ENCODE measurements at places on chromosomes 4 and X.

DNA sequence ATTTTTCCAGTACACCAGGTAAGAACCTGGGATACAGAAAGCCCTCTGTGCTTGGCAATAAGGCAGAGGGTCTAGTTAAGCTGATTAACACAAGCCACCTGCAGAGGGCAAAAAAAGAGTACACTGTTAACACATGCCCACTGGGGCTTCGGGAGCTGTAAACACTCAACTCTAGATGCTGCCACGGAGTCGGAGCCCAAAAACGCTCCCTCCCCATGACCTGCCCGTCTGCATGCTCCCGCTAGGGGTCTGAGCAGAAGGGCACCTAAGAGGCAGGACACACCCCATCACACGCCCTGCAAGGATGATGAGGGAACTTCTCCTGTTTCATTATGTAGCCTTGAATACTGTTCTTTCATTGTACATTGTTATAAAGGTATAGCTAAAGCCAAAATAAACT is 715.6 kb upstream of the AADAT start:
- H3K27me3 ChIP-seq = no peaks in the 10 kb centered on the region
- H3K36me3 ChIP-seq = no peaks in the 10 kb centered on the region

DNA sequence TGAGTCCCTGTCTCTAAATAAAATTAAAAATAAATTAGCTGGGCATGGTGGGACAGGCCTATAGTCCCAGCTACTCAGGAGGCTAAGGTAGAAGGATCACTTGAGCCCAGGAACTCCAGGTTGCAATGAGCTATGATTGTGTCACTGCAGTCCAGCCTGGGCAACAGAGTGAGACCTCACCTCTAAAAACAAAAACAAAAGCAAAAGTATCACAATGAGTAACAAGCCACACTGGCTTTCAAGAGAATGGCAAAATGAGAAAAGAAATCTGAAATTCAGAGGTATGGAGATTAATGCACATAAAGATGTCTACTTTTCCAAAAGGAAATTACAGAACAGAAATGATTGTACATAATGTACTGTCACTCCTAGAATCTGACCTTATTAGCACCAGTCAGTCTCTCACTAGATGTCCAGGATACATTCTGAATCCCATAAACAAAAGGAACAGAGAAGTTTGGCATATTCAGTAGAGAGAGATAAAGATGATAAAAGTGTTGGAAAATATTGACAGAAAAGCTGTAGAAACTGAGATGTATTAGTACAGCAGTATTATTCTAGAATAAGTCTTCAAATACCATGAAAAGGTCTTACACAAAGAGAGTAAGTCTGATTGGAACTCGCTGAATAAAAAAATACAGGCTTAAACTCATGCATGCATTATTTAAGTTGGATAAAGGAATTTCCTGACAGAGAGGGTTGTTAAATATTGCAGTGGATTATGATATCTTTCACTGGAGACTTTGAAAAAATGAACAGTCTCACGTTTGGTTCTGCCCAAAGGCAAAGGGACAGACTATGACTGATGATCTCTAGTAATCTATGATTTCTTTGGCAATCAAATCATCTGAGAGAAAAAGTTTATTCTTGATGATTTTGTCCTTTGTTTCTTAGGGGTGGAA is 102.5 kb downstream of the SH3RF1 start:
- DNase-seq = no peak
- H3K27me3 ChIP-seq = no peaks in the 10 kb centered on the region
- H3K4me1 ChIP-seq = no peaks in the 10 kb centered on the region

- H3K4me1 ChIP-seq = peaks cover 42% of the 10 kb centered on the region
- H3K27me3 ChIP-seq = no peaks in the 10 kb centered on the region
- peak overlapping the region; percentile 70 for H3K27ac ChIP-seq
- peak overlapping the region; percentile 87 for H3K4me3 ChIP-seq
- H3K36me3 ChIP-seq = no peaks in the 10 kb centered on the region
- DNase-seq = no peak
Measured at GRCh38 chr4:148441624-148441985, 609 bp downstream of the NR3C2 start.

DNA sequence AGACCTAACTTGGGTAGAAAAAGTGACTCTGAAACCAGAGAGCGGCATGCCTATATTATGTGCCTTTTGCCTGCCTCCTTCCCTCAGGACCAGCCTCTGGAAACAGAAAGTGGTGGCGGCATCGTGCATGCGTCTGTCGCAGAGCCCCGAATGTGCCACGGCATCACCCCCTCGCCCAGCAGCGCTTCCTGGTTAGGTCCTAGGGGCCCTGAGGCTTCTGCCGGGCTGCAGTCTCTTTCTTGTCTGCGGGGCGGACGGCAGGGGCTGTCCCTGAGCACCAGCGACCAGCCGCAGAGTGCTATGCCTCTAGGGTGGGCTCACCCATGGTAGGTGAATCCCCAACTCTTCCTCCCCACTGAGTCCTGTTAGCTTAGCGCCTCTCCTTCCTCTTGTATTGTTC is 68.7 kb downstream of the VSIG4 start:
- H3K4me1 ChIP-seq = no peaks in the 10 kb centered on the region
- H3K27ac ChIP-seq = no peak overlapping the region
- H3K36me3 ChIP-seq = no peaks in the 10 kb centered on the region
- DNase-seq = no peak
- no peak overlapping the region for H3K4me3 ChIP-seq
